ENCODE measurements at places on chromosomes 6 and 20.

- DNase-seq, result no peak
Measured at GRCh38 chr6:14513496-14514393, 396.2 kb downstream of the CD83 start.

- no peak for DNase-seq
Measured at GRCh38 chr20:10490706-10491105, 55.6 kb downstream of the SLX4IP start.

- no peak for DNase-seq
Measured at GRCh38 chr6:157268835-157269234, 54.5 kb downstream of the TMEM242 start.

DNA sequence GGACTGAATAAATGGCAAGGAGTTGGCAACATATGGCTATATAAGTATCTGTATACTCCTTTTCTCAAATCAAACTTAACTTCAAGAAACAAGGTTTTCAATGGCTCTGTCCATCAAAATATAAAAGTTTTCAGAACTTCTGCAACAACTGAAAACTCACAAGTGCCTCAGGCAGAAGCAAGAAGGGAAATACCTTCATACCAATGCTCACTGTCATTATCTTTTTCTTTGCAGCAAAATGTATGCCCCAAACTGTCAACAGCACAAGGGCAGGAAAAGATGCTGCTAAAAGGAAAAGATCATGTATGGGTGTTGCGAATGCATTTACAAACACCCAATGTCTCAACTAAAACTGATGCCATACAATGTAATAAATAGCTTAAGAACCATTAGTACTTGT lies 45.9 kb downstream of the PTPRK start:
- no peak for DNase-seq

- DNase-seq, result no peak
Measured at GRCh38 chr6:356828-357251, 34.7 kb upstream of the IRF4 start.

DNA sequence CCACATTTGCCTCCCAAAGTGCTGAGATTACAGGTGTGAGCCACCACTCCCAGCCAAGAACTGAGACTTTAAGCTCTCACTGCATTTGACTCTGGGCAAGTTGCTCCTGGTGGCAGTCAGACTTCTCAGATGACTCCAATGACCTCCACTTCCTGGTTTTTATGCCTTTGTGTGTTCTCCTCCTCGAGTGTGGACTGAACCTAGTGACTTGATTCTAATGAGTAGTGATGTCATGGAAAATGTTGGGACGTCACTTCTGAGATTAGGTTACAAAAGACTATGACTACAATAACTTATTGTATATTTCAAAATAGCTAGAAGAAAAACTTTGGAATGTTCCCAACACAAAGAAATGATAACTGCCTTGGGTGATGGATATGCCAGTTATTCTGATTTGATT lies 12.0 kb downstream of the SPINT3 start:
- DNase-seq, result no peak

GRCh38 chr6:119942078-119942752 lies 592.7 kb upstream of the MAN1A1 start:
- no peak for DNase-seq

DNA sequence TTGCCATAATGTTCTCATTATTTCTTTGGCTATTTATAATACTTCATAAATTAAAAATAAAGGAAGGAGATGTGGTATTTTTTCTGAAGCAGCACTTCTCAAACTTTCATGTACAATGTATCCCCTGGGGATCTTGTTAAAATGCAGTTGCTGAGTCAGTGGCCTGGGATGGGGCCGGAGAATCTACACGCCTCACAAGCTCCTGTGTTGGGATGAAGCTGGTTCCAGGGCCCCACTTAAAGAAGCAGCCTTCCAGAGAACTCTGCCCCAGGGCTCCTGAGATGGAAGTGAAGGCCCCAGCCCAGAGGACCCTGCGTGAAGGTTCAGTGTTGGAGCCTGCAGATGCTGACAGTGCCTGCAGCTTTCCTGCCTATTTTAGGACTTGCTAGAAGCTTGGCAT lies 40.1 kb upstream of the SLC23A2 start:
- DNase-seq, result no peak

DNA sequence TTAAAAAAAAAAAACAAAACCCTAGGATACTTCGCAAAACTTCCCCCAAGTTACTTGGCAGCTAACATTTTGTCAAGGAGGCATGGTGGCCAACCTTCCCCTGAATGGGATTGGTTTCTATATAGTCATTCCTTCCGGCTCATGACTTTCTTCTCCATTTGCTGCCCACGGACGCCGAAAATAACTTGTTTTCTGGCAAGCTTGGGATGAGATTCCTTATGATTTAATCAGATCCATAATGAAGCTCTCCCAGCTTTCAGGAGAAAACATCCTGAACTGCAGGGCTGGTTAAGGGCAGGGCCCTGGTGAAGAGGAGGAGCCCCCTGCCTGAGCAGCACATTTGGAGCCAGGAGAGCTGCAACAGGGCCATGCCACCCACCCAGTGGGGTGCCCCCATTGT lies 49.9 kb downstream of the PPP1R16B start:
- DNase-seq, result no peak

- peak; percentile 18 for DNase-seq
Measured at GRCh38 chr20:35199740-35200139, 26.8 kb upstream of the MMP24 start.

DNA sequence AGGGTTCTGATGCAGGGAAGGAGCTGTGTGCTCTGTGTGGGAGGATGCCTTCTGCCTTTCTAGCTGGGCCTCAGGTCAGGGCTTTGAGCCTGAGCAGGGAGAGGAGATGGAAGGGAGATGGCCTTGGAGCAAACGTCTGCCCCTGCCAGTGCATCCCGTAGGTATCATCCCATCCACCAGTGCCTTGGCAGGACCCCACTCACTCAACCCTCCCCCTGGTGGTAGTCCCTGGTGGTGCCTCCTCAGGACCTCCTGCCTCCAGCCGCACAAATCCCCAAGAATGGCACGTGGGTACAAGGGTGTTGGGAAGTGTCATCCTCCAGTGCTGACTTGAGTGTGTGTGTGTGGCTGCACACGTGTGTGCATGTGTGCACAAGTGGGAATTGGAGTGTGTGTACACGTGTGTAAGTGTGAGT lies 23.1 kb upstream of the MICB start:
- DNase-seq, result no peak

DNA sequence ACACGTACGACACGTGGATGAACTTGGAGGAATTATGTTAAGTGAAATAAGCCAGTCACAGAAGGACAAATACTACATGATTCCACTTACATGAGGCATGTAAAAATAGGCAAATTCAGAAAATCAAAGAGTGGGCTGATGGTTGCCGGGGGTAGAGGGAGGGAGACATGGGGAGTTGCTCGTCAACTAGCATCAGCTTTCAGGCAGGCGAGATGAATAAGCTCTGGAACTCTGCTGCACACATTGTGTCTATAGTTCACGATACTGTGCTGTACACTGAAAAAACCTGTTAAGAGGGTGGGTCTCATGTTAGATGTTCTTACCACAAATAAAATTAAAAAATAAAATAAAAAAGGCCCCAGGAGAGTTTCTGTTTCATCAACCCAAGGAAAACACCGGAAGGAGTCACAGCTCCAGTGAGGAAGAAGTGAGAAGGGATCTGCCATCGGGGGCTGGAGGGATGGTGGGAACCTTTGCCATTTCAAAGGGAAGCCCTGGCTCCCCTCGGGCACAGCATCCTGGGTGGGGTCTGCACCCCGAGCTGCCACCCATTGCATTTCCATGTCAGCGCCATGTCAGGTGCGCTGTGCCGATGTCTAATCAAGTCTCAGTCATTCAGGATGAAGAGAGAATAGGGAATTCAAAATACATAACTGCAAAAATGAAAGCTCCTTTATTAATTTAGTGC lies 98.3 kb downstream of the SLC22A23 start:
- DNase-seq, result no peak

GRCh38 chr6:164763788-164764187 lies 545.6 kb downstream of the C6orf118 start:
- DNase-seq, result no peak

GRCh38 chr6:654136-654535 lies 2.8 kb downstream of the HUS1B start:
- no peak for DNase-seq

DNA sequence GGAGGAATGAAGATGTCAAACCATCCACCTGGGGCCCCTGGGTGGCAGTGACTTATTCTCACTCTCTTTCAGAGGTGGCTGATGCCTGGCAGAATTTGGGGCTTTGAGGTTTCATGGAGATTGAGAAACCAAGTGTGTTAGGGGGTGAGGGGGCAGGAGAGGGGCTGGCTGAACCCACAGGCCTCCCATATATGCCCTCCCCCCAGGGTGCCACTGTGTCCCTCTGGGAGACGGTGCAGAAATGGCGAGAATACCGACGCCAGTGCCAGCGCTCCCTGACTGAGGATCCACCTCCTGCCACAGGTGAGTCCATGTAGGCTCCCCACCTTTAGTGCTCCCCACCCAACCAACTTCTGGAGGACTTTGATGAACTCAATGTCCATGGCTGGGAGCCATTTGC lies 7.6 kb downstream of the GLP1R start:
- DNase-seq, result no peak

DNA sequence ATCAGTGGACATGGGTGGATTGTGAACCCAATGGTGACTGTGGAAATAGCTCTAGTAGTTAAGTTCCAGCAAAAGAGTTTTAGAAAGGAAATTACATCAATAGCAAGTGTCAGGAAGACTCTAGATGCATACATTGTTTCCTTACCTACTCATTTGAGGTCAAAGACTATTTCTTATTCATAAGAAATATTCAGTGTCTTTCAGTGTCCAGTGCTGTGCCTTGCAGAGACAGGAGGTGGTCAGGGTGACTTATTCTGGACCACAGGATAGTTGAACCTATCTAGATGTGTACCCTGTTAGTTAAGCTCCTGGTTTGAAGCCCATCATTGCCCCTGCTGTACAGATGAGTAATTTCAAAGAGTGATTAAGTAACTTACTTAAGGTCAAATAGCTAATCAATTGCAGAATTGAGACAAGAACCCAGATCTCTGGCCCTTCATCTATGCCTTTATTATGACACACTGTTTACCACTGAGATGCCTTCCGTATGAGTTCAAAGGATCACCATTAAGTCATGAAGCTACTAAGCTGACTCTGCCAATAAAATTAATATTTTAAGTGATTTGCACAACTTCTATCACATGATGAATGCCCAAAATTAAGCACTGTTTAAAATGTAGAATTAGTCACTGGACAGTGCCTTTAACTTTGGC lies 136.1 kb downstream of the PDSS2 start:
- peak; percentile 62 for DNase-seq

DNA sequence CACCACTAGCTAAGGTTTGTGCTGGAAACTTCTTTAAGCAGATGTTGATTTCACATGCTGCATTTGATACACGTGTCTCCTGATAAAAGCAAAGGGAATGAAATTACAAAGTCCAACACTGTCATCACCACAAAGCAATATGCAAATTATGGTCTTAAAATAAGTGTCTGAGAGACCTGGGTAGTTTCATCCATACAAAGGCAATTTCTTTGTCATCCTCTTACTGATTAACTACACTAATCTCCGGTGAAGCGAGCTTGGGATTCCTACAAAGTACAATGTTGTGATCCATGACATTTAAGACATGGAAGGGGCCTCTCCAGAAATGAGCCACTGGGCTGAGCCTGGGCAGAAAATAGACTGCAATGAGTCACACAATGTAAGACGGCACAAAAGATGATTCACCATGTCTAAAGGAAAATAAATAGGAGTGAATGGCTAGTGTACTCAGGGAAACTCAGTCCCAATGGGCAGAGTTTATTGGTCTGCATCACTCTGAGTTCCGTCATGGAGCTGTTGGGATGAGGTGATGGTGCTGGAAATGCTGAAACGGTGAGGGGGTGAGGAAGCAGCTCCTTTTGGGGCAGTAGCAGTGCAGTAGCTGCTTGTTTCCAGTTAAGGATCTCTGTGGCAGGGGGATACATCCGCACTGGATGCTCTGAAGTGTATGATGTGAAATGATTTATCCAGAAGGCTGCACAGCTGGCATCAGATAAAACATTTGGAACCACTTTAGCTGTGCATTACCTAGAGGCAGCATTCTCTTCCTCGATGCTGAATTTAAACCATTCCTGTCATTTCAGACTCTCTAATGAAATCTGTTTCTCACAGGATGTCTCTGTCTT lies 103.3 kb downstream of the IBTK start:
- peak; percentile 94 for DNase-seq

DNA sequence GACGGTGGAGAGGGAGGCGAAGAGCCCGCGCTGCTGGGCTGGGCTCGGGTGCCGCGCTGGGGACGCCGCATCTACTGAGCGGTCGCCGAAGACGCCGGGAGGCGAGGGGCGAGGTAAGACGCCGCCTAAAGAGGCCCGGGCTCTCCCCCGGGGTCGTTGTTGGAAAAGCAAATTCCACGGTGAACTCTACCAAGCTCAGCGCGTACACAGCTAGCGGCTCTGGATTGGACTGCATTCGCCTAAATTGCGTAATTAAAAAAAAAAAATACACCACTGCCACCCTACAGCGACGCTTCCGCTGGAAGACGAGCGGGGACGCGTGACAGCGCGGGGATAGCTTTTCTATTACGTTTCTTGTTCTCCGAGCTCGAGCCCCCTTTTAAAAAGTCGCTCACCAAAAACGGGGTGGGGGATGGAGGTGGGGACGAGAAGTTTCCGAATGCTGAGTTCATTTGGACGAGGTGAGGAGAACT lies 92.0 kb upstream of the PRDM1 start:
- DNase-seq, result peak; percentile 17

DNA sequence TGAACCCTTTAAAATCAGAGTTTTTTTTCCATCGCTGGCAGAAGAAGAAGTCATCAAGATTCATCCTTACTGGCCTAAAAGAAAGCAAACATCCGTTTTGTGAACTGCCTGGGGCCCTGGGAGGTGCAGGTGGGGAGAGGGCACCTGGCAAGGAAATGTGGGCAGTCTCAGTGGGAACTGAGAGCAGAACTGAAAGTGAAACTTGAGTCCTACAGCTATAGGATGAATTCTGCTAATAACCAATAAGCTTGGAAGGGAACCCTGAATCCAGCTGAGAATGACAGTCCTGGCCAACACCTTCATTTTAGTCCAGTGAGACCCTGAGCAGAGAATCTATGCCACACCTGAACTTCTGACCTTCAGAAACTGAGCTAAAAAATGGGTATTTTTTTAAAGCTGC lies 130.1 kb upstream of the ASCC3 start:
- DNase-seq, result no peak

DNA sequence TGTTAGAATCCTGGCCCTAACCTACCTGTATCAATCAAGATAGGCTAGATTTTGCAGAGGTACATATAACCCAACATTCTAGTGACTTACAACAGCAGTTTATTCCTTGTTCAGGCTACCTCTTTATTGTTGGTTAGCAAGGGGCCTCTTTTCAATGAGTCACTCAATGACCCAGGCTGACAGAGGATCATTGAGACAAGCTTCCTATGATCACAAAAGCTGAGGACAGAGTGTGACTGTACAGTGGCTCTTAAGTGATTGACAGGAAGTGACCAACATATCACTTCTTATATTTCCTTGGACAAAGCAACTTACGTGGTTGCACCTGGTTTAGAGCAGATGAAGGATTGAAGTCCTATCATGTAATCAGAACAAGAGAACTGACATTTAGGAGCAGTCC lies 740.9 kb downstream of the FRK start:
- DNase-seq, result no peak

DNA sequence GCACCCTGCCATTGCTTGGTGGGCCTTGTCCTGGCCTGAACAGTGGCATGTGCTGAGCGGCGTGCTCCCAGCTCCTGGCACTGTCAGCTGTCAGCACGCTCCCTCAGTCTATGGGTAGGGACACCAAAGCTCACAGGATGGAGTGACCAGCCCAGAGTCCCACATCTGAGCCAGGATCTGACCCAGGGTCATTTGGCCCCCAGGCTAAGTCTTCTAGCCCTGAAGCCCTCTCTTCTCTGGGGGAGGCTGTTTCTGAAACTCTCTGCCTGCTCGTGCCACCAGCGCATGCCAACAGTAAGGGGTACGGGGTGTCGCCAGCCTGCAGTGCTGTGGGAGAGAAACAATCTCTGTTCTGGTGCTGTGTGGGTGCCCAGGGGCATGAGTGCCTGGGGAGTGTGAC lies 37.1 kb downstream of the CDH4 start:
- no peak for DNase-seq
